ENCODE measurements at places on chromosomes 5 and 9.

DNA sequence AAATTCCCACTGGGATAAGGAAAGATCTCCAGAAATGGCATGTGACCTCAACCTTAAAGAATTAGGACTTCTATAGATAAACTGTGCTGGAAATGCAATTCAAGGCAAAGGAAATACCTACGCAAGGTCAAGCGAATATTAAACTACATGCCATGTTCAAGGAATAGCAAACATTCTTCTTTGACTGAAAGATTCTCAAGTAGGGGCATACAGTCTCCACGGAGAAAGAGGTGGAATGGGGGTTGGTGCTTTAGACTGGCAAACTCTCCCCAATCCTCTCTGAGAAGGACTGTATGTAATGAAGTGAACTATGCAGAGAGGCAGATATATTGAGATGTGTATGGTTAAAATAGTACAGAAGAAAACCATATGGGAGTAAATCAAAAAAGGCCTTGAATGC lies 6.1 kb downstream of the RICTOR start:
- DNase-seq: no peak

DNA sequence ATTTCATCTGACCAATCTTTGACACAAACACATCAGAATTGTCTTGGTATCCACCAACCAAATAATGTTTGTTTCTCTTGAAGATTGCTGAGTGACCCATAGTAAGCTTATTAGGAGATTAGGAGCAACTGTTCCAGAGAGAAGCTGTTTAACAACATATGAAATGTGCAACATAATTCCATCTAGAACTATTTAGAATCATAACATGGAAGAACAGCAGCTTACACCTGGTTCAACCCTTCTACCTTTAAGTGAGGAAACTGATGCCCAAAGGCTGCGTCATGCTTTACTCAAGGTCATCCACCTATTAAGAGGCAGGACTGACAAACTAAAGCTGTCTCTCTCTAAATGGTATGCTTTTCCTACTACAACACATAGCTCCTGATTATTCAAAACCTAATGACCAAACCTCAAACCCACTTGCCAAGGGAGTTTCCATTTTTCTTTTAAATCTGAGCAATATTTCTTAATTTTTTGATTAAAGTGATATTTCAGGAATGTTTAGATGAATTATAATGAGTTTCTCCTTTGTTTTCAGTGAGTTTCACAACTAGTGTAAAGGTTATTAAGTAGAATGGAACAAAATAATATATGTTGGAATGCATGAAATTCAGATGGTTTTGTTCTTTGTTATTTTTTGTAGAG lies 545.9 kb downstream of the RAB3C start:
- DNase-seq: no peak

DNA sequence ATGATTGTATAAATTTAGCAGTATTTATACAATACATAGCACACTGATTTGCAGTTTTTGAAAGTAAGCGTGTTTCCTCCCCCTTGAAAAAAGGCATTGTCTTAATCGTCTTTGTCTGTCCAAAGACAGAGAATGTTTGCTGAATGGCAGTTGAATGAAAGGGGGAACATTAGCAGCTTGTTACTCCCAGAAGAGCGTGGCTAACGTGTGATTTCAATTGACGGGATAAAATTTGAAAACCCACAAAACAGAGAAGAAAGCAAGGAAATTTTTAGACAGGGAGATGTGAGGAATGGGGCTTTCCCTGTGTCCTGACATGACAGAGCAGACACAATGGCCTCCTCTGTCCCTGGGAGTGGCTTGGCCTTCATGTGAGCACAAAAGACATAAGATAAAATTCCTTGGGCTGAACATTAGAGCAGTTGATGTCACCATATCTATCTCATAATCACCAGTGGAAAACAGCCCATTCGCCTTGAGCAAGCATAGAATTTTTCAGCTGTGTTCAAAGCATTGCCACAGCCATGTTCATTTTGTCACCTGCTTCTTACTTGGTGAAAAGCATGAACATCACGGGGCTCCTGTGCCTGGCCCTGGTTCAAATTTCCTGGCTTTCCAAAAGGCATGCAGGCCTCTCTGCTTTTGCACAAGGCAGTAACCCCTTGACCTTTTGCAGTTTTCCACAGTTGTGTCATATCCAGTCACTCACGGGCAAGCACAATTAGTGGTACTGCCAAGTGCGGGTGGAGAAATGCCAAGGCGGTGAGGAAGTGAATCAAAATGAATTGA lies 126.9 kb downstream of the TLE1 start:
- DNase-seq: no peak

GRCh38 chr5:124402144-124402581 lies 344.3 kb downstream of the ZNF608 start:
- no peak for DNase-seq

GRCh38 chr9:83047839-83048775 lies 14.8 kb downstream of the RASEF start:
- no peak for DNase-seq

DNA sequence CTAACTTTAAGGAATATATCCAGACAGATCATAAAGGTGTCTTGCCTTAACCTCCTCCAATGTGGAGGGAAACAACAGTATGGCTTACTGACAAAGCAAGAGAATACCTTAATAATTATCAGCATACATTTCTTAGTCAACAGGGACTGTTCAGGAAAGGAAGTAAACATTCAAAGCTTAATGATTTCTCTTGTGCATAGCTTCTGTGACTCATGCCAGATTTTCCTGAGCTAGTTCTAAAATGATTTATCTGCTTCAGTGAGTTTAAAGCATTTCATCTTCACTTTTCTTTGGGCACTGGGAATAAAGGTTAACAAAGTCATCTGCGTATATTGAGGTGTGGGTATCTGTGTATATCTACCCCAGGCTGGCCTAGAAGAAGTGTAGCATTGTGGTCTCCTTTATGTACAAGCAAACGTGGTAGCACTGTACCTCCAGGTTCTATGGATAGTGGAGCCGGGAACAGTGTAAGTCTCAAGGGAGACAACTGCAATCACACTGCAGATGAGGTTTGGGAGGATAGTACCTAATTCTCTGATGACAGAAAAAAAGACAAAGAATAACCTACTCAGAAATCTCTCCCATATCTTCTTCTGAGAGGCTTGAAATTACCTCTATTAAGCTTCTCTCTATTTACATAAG lies 284.1 kb downstream of the HCN1 start:
- DNase-seq: no peak

- DNase-seq: no peak
Measured at GRCh38 chr9:68983522-68984424, 30.1 kb downstream of the PRKACG start.

- DNase-seq: no peak
Measured at GRCh38 chr9:31702957-31703356, 681.5 kb upstream of the ACO1 start.

DNA sequence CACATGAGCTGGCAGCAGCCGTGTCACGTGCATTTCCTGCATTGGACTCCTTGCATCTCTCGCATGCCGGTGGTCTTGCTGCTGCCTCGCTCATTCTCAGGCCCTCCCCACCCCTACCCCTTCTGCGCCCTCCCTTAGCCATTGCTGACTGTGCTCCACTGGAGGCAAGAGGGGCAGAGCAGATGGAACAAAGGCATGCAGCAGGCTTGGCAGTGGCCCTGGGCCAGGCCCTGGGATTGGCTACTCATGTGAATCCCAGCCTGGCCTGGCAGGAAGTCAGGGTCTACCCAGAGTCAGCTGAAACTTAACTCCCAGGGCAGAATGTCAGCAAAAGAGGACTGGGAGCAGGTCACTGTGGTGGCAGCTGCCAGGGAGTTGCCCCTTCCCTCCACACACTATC lies 62.3 kb downstream of the TSTD2 start:
- no peak for DNase-seq

DNA sequence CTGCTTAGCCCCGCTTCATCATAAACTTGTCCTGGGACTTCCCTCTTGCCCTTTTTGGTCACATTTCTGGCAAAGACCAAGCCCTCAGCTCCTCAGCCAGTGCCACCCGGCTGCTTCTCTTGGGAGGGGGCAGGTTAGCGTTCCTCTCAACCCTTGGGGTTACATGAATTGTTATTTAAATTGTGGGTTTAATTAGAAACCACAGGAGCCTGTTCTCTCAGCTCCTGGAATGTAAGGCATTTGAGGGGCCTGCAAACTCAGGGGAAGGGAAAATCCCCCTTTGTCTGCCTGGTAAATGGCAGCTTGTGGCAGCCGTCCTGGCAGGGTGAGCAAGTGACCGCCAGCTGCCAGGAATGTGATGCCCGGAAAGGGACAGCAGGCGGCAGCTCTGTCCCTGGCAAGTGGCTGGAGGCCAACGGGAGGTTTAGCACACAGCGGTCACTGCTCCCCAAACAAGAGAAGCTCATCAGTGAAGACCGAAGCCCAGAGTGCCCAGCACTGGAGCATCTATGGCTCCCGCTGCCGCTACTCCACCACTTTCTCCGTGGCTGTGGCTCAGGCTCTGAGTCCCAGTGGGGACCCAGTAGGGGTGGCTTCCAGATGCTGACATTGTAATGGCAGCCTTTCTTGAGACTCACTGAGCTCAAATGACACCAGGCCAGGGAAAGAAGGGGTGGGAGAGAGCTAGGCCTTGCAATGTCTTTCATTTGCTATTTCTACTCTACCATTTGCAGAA lies 51.7 kb downstream of the SHB start:
- no peak for DNase-seq

- no peak for DNase-seq
Measured at GRCh38 chr5:16665601-16666000, 48.8 kb upstream of the RETREG1 start.

Data from T-helper 2 cell (primary cell).